ENCODE measurements at places on chromosomes 7 and 10. TPM values are rescaled to one million over a fixed set of nuclear protein-coding genes. Genes with fewer than 3 reads are reported as not detected.

GJC3 gene
- 0.15 TPM for total RNA-seq

STRIP2 gene
- 5.1 TPM for total RNA-seq

BAIAP2L1 gene
- total RNA-seq, result 44.4 TPM

TAS2R3 gene
- not detected for total RNA-seq

KAZALD1 gene
- 2.9 TPM for total RNA-seq

MEIG1 gene
- total RNA-seq, result 0.77 TPM

LRRN3 gene
- total RNA-seq, result 0.02 TPM

Measured in A549 treated with dexamethasone at 1 μM for 4 hours (cell line).